NCI-H510A treated with DMSO at 0.1 percent for 48 hours (cell line): ENCODE measurements at places on chromosomes 16 and 17.

GRCh38 chr17:12664252-12664651 is 1.4 kb upstream of the MYOCD start:
- DNase-seq: no peak

GRCh38 chr17:20280851-20281250 is 186.5 kb downstream of the LGALS9B start:
- DNase-seq: no peak

GRCh38 chr17:48671697-48672171 is 45.6 kb upstream of the HOXB9 start:
- peak; percentile 82 for DNase-seq

DNA sequence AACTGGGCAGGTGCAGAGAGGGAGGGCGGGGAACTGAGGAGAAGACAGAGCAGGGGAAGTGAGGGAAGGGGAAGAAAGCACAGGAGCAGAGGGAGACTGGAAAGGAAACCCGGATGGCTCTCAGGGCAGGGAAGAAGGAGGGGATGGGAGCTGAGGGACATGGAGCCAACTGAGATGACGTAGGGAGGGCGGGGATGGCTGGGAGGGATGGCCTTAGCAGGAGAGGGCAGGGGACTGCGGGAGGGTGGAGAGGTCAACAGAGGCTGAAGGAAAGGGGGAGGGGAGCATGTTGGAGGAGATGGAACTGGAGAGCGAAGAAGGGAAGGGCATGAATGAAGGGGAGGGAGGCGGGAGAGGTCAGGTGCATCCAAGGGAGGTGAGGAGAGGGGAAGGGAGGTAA is 81.9 kb downstream of the KCNJ12 start:
- DNase-seq: no peak

DNA sequence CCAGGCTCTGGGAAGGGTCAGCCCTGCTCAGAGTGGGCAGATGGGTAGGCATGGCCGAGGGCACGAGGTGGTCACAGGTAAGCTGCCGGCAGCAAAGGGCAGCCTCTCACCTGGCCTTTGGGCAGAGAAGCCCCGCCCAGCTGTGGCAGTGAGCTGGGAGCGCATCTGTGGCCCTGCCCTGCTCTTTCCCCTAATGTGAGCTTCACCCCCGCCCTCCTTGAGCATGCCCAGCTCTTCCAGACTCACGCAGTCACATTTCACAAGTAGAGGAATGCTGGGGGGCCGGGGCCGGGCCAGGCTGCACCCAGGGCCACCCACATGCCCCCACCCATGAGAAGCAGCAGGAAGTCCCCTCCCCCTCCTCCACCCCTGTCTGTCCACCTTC is 40.7 kb upstream of the SLC38A10 start:
- peak; percentile 43 for DNase-seq

DNA sequence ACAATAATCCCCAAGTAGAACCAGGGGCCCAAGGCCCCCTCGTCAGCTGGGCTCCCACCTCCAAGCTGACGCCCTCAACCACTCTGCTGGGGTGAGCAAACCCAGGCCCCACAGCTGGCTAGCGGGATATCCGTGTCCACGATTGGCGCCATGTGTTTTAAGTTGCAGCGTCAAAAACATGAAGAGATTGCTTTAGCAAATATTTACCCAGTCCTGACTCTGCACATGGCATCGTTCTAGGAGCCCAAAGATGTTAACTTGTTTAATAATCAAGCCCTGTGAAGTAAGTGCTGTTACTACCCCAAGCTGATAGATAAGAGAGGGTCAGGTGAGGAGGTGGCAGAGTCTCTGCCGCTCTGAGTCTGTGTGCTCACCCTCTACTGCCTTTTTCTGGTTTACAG is 344 bp upstream of the SEPTIN12 start:
- DNase-seq: peak; percentile 45

- DNase-seq: peak; percentile 61
Observed at GRCh38 chr17:17355426-17355825, 52.3 kb downstream of the NT5M start.
